ENCODE measurements at places on chromosomes 11 and 22. TPM values are rescaled to one million over a fixed set of nuclear protein-coding genes. Genes with fewer than 3 reads are reported as not detected.

- DNase-seq = no peak
These were observed 21.2 kb downstream of the SLC5A12 start for GRCh38 chr11:26700574-26701235.

GRCh38 chr11:34145847-34146381 is 40.5 kb downstream of the NAT10 start:
- no peak for DNase-seq

DNA sequence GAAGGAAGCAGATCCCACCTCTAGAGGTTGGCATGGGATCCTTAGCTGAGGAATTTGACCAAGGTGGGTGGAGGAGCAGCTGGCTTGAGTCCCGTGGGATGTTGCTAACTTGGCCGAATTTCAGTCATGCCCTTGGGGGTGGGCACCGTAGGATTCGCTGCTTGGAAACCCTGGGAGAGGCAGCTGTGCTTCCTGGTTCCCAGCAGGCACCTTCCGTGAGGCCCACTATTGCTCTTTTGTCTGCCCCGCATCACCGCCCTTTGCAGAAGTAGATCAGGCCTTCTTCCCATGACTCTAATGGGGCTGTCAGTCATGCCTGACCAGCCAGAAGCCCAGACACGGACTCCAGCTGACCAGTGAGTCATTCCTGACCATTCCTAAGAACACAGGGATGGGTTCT is 292.3 kb upstream of the SYN3 start:
- DNase-seq = no peak

GRCh38 chr11:131670876-131671275 is 300.5 kb downstream of the NTM start:
- no peak for DNase-seq

DNA sequence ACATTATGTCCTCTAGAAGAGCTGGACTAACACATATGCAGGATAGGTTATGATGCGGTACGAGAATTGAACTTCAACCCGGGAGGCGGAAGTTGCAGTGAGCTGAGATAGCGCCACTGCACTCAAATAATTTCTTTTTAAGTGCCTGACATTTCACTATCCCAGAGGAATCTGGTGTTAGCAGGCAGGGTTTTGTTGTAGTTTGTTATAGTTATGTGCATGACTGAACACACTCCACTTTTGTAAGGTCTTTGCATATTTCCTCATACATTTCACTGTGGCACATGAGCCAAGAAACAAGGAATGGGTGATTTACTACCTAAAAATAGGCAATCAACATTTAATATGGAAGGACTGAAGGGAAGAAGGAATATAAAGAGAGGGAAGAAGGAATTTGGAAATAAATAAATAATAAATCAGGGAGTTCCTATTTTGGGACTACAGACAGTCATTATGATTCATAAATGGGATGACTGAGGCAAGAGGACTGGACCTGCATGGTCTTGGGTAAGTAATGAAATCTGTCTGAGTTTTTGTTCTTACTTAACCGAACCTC is 8.7 kb upstream of the HIPK3 start:
- no peak for DNase-seq

DNA sequence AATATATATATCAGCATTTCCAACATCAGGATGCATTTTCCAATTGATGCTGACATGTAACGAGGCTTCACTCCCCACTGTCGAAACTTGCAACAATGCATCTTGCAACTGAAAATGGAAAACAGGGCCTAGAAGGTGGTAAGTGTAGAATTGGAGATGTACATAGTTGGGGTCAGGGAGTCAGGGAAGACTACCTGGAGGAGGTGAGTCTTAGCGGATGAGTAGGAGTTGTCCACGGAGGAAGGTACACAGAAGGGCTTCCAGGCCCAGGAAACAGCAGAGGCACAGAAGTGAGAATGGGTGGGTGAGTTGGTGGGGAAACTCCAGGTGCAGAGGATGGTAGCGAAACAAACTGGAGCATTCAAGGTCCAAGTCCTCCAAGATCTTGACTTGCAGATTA is 2.0 kb upstream of the GRK2 start:
- no peak for DNase-seq

- no peak for DNase-seq
These were observed 109.7 kb upstream of the CLPB start for GRCh38 chr11:72543849-72544542.

GRCh38 chr22:46617207-46617985 is 2.8 kb upstream of the GRAMD4 start:
- peak; percentile 49 for DNase-seq

- no peak for DNase-seq
These were observed 73.4 kb upstream of the APOA1 start for GRCh38 chr11:116910847-116911246.

GRCh38 chr11:96045622-96046456 is 121.9 kb upstream of the MTMR2 start:
- DNase-seq = peak; percentile 79

DNA sequence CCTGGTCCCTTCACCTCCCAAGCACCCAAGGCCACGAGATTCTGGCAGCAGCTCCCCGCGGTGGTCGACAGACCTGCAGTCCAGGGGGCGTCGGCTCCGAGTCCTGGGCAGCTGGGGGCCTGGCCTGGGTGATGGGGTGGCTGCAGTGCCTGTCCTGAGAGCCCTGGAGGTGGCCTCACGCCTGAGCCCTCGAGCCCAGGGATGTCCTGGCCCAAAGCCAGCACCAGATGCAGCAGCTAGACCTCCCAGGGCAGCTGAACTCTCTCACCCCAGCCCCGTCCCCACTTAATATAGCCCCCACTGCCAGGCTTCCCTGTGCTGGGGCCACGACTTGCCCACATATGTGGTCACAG is 6.6 kb downstream of the LMNTD2 start:
- peak; percentile 55 for DNase-seq

GRCh38 chr11:96614846-96615245 is 225.0 kb downstream of the JRKL start:
- DNase-seq = no peak

- DNase-seq = no peak
These were observed 574.0 kb downstream of the BRD1 start for GRCh38 chr22:49253656-49254055.

- peak; percentile 2 for DNase-seq
These were observed 120.8 kb downstream of the KCNQ1 start for GRCh38 chr11:2565447-2566222.

DNA sequence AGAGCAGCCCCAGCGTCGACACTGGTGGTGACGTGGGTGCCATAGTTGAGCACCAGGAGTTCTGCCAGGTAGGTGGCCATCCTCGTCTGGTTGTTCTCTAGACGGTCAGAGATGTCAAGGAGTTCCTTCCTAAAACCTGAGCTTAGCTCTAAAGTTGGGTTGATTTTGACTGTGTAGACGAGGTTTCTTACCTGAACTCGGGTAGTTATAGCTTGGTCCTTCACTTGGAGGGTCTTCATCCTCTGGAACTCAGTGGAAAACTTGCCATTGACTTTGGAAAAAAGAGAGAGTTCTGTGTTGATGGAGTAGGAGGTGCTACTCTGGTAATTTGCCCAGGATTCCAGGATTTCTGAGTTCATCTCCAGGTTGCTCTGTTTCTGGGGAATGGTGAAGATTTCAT is 505 bp downstream of the MPEG1 start:
- no peak for DNase-seq

- DNase-seq = no peak
These were observed 4.2 kb downstream of the ELF5 start for GRCh38 chr11:34509336-34509876.

DNA sequence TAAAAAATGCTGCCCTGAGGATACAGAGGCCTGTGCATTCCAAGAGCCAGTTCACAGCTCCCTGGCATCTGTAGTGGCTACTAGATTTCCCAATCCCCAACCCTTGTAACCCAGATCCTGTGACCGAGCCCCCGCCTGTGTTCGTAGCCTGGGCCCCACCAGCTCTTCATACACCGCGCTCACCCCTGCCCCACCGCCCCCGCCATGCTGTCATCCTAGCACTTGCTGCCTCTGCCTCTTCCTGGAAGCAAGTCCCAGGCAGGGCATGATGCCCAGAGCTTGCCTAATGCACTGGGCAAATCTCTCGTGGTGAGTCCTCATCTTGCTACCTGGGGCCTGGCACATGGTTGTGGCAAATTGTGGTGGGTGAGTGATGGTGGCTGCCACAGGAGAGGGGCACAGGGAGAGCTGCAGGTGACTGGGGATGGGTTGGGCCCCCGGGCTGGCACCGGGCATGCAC is 7.1 kb downstream of the MGAT3 start:
- DNase-seq = no peak

- DNase-seq = peak; percentile 48
These were observed 42.9 kb upstream of the PRR5 start for GRCh38 chr22:44659140-44659539.

DNA sequence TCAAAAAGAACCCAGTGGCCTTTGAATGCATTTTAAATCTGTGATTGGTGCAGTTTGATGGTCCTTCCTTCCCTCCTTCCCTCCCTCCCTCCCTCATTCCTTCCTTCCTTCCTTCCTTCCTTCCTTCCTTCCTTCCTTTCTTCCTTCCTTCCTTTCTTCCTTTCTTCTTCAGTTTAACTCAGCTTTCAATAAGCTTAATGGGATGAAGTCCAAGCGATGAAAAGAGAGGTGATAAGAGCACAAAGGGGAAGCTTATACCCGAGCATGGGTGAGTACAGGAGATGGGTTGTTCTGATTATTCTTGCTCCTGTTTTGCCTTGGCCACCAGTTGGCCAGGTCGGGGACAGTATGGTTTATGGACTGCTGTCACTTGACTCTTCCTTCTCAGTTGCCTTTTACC is 605.6 kb downstream of the NTM start:
- no peak for DNase-seq

- DNase-seq = no peak
These were observed 7.9 kb downstream of the CTR9 start for GRCh38 chr11:10758957-10759356.

- DNase-seq = no peak
These were observed 25.9 kb downstream of the TUG1 start for GRCh38 chr22:30994960-30995359.

SLC22A9 gene
- not detected for total RNA-seq

SERHL2 gene
- 4.9 TPM for total RNA-seq

CD44 gene
- 36.9 TPM for total RNA-seq

LSP1 gene
- 18.3 TPM for total RNA-seq

PRG3 gene
- not detected for total RNA-seq

PHF21B gene
- total RNA-seq = 0.97 TPM

SYCE3 gene
- not detected for total RNA-seq

TRIM66 gene
- total RNA-seq = 3.4 TPM

WT1 gene
- 3.0 TPM for total RNA-seq

PPM1F gene
- 25.5 TPM for total RNA-seq

RFPL2 gene
- not detected for total RNA-seq

FAM227A gene
- 1.2 TPM for total RNA-seq

MFRP gene
- total RNA-seq = not detected

CCDC116 gene
- total RNA-seq = not detected

ZDHHC13 gene
- 11.9 TPM for total RNA-seq

BRSK2 gene
- 0.61 TPM for total RNA-seq
